ENCODE measurements at places on chromosomes 16 and 17. TPM values are rescaled to one million over a fixed set of nuclear protein-coding genes. Genes with fewer than 3 reads are reported as not detected.

DNA sequence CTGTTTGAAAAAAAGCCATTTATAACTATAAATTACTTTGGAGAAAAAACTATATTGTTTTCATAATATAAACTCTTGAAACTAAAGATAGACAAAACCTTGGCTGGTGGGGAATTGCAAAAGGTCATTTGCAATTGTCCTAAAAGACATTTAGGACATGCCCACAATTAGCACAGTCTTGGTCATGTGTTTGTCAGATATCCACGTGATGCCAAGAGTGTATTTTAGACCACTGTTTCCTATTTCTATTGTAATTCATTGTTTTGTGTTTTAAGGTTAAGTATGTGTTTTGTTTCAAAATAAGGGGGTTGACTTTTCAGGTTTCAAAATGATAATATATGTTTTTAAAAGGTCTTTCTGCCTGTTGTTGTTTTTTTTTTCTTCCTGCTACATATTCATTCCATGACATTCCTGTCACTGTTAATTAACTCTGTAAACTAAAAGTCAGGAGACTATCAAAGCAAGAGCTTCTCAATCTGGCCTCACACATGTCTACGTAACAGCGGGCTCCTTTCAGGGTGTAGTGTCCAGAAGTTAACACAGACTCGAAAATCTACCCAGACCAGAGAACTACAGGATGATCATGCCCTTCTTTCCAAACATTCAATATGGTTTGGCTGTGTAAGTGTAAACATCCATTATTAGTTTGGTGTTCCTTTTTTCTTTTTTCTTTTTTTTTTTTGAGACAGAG lies 58.7 kb downstream of the COG7 start:
- no peak for DNase-seq

DNA sequence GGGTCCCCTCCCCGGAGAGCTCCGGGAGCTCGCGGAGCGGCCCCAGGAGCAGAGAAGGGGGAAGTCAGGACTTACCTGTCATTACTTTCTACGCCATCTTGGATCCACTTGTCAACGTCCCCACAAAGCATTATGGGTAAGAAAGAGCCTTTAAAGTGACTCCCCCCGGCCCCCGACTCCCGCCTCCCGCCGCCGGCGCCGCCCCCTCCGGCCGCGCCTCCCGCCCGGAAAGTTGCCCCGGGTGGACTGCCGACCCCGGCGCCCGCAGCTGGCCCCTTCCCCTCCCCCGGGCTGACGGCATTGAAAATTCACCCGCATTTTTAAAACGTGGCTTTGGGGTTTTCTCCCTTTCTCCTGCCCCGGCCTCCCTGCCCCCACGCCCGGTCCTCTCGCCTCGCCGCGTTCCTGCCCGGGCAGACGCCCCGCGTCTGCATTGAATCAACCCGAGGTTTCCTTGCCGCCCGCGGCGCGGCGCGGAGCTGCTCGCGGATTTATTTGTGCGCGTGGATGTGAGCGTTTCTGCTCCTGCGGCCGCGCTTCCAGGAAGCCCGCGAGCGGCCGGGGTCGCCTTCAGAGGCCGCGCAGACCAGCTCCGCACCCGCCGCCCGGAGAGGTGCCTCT lies at the start of gene HELZ:
HELZ (minus strand) TSS at position 124 of the 621 bp plus-strand sequence. CDS start 26,392 bp downstream, outside the sequence.
- peak; percentile 73 for DNase-seq

The KRT17 gene
- not detected for total RNA-seq

GRCh38 chr17:58351831-58352595 lies at the start of gene SUPT4H1:
SUPT4H1 (minus strand) TSS chr17:58352201; CDS start chr17:58352135, 66 bp downstream.
- peak; percentile 94 for DNase-seq

The ATP1B2 gene
- total RNA-seq, result 0.85 TPM

The KRT31 gene
- 4.5 TPM for total RNA-seq

DNA sequence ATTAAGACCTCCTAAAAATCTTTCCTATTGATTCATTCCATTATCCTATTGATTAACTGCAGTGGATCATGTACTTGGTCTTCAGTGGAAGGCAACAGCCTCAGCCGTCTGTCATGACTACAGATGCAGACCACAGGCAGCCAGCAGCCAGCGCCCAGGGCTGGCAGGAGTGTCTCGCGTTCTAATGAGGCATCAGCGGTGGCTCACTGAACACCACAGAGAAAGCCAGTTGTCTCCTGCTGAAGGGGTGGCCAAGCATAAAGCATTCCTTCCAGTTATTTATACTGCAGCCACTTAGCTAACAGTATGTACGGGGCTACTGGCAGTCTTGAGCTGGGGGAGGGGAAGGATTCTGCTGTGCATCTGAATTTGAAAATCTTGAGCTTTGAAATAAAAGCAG lies 214.3 kb downstream of the IRX3 start:
- DNase-seq, result no peak

GRCh38 chr16:474420-475122 lies 49.1 kb downstream of the RAB11FIP3 start:
- DNase-seq, result no peak

DNA sequence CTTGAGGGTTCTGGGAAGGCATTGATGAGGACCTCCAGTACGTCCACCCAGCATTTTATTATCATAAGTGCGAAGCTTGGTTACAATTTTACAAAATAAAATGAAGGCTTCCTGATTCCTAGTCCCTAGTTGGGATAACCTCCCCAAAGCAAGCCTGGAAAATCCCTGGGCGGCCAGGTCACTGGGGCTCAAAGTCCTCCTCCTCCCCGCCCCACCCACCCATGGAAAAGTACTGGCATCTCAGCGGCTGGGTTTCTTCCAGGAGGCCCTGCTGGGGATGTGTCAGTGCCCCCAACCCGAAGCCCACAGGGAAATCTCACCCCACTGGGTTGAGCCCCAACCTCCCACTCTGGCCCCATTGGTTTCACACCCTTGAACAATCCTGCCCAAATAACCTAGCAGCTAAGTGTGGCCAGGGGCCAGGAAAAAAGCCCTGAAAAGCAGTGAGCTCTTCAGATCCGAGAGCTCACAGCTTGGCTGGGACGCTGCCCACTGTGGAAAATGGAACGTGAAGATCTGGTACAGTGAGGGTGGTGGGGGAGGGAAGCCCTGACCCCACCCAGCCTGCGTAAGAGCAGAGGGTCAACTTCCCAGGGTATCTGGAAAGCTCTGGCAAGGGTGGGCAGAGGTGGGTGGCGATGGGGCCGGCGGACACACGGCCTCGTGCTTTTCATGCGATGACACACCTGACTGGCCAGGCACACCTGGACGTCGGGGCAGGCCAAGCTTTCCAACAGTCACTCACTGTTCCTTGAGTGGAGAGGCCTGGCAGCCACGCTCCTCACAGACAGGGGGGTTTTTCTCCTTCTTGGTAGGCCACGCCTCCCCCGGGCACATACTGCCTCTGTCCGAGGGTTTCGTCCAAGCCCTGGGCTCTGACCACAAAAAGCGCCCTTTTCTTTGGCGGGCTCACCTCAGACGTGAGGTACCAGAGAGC lies 324.5 kb downstream of the SOX9 start:
- DNase-seq, result no peak

The ST6GALNAC1 gene
- total RNA-seq, result 0.56 TPM

DNA sequence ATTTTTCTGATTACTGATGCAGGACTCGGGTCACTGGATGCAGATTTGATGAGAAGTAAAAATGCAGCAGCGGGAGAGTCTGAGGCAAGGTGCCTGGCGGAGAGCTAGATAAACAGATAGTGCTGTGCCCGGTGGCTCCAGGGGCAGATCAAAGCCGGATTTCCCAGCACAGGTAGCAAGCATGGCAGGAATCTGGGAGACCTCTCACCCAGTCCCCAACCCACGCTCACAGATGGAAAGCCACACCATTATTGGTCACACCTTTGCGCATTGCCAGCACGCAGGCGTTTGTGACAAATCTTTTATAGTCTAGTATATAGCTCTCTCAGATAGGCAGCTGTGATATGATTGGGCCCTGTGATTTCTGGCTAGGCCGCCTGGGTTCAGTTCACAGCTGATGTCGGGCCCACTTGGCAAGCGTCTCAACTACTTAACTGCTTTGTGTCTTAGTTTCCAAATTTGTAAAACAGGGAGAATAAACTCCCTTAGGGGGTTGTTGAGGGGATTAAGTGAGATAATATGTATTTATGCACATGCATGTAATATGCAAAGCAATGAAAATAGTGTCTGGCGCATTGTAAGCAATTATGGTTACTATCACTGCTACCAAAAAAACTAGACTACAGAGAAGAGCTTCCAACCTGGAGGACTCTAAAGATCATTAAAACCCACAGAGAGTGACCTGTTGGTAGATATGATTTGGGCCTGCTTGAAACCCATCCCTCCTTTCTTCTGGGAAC lies 42.0 kb upstream of the NFAT5 start:
- no peak for DNase-seq

DNA sequence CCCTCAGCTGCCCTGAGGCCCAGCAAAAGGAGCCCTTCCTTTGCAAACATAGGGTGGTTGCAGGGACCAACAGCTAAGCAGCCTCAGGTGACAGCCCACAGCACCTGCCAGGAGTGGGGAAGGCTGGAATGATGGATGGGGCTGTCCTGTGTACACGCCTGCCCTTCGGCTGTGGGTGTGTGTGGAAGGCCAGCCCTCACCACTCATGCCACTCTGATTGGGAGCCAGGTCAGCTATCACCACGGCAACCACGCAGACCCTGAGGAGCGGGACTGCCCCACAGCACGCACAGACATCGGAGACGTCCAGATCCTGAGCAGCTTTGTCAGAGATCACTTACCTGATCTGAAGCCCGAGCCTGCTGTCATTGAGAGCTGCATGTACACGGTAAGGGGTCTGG lies 11.9 kb downstream of the PIPOX start:
- no peak for DNase-seq

DNA sequence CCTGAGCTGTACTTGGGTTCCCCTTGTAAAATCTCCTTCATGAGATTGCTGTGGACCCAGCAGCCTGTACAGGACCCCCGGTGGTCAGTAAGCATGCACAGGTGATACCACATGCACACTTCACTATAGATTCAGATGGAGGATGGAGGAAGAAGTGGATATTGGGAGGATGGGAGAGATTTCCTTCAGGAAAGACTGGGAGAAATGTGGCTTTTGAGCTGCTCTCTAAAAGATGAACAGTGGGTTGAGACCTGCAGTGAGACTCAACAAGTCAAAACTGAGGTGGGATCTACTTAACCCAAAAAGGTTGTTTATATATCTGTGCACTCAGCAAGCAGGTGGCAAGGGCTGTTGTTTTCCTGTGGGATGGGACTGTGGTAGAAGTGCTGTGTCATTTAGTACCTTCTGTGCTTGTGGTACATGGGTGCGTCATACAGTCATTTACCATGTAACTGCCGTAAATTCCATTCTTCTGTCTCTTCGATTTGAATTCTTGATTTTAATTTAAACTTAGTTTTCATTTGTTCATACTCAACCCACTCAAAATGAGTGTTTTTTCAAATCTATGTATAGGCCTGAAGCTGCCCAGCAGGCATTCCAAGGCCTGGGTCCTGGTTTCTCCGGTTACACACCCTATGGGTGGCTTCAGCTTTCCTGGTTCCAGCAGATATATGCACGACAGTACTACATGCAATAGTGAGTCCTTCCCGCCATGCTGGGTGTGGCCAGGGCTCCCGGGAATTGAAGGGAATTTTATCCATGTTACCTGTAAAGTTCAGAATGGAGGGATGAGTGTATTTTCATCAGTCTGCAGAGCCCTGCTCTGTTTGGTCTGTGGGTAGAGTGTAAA lies 6.9 kb downstream of the HERPUD1 start:
- DNase-seq, result no peak

GRCh38 chr16:17511340-17511739 lies 40.6 kb upstream of the XYLT1 start:
- DNase-seq, result no peak

The ARHGAP23 gene
- 35.8 TPM for total RNA-seq

The UNKL gene
- 21.9 TPM for total RNA-seq

GRCh38 chr16:49745311-49745747 lies 110.6 kb downstream of the ZNF423 start:
- no peak for DNase-seq

GRCh38 chr16:66977341-66978113 lies 10.9 kb upstream of the CES4A start:
- peak; percentile 92 for DNase-seq

- DNase-seq, result no peak
These were observed 436 bp downstream of the PHB1 start for GRCh38 chr17:49414271-49414621.

The SPNS2 gene
- total RNA-seq, result 6.4 TPM

Measured in psoas muscle (tissue), 8 donors.